ENCODE measurements at places on chromosomes 12 and 14.

DNA sequence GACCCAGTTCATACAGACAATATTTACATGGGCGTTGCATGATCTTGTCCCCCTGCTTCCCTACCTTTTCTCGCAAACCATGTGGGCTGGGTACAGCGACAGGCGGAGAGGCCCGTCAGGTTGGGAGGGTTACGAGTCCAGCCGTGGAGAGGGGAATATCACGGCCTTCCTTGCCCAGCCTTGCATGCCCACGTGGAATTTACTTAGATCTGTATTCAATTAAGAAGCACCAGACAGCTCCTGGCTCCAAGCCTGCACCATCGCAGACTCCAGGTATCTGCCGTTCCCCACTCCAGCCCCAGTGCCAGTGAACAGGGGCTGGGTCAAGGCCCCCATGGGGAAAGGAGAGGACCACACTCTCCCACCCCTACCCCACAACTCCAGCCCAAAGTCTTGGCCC is 29.8 kb downstream of the BCL11B start:
- DNase-seq: no peak

DNA sequence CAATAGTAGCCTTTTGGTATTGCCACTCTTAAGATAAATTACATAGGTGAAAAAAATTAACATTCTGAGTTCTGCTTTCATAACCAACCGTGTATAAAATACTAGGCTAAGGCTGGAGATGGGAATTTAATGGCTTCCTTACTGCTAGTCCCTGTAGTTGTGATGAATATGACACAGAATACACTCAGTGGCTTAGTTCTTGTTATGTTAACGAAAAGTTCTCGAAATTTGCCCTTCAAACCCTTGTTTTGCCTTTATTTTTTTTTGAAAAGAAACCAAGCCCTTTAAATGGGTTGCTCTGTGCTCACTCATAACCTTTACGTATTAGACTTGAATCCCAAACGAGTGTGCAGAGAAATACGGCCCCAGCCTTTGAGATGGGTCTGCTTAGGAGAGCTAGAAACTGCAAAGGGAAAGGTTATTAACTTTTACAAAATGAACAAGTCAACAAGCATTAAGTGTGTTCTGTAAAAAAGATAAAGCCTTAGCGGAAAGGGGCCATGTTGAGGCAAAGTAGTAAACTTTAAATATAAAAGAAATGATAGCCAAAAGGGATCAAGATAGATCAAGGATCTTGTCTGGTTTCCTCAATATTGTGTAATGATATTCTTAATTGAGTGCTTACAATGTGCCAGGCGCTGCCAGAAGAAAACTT is 1.7 kb downstream of the NUDT4 start:
- no peak for DNase-seq

- peak; percentile 15 for DNase-seq
These were observed 61.5 kb upstream of the LRTM2 start for GRCh38 chr12:1758887-1759286.

GRCh38 chr12:109054520-109054919 is 2.1 kb downstream of the USP30 start:
- DNase-seq: no peak

GRCh38 chr14:21090194-21090939 is 8.1 kb downstream of the ZNF219 start:
- no peak for DNase-seq

- DNase-seq: no peak
These were observed 7.5 kb downstream of the UTP20 start for GRCh38 chr12:101287357-101287756.

DNA sequence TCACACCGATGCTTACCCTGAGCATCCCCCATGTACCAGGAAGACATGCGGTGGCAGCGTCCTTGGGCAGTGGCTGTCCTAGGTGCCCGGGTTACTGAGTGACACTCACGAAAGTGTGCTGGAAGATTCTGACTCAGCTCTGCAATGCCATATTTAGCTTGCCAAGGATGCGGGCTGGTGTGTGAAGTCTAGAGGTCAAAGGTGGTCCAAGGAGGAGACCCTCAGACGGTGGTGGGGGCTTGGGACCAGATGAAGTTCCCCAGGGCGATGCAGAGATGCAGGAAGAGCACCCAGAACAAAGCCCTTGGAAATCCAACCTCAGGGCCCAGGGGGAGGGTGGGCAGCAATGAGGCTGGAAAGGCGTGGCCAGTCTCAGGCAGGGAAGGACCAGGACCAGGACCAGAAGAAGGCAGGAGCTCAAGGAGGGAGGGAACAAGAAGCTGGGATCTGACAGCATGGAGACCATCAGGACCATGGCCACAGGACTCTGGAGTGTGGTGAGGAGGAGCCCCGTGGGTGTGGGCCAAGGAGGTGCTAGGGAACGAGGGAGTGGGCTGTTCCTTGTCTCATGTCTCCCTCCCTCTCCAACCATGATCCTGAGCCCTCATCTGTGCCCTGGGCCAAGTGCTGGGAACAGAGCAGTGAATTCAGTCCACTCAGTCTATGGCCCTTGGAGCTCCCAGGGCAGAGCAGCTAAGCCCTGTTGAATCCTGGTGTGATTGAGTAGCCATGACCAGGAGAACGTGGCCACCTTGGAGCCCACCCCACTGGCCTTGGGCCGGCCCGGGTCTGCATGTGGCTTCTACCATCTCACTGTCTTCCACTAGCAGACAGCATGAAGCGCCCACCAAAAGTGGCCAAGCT is 310.1 kb upstream of the DIO3 start:
- DNase-seq: no peak

DNA sequence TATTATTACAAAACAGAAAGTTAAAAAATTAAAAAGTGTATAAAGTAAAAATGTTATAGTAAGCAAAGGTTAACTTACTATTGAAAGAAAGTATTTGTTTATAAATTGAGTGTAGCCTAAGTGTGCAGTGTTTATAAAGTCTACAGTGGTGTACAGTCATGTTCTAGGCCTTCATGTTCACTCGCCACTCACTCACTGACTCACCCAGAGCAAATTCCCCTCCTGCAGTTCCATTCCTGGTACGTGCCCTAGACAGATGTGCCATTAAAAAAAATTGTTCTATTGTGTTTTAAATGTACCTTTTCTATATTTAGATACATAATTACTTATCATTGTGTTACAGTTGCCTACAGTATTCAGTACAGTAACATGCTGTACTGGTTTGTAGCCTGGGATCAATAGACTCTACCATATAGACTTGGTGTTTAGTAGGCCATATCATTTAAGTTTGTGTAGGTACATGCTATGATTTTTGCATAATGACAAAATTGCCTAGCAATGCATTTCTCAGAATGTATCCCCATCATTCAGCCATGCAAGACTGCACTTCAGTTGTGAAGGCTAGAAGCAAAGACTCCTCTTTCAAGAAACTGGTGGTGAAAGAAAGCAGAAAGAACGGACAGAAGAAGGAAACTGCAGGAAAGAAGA is 100.6 kb downstream of the DACT1 start:
- DNase-seq: no peak

GRCh38 chr14:23494223-23494622 is 24.7 kb downstream of the NGDN start:
- DNase-seq: no peak

DNA sequence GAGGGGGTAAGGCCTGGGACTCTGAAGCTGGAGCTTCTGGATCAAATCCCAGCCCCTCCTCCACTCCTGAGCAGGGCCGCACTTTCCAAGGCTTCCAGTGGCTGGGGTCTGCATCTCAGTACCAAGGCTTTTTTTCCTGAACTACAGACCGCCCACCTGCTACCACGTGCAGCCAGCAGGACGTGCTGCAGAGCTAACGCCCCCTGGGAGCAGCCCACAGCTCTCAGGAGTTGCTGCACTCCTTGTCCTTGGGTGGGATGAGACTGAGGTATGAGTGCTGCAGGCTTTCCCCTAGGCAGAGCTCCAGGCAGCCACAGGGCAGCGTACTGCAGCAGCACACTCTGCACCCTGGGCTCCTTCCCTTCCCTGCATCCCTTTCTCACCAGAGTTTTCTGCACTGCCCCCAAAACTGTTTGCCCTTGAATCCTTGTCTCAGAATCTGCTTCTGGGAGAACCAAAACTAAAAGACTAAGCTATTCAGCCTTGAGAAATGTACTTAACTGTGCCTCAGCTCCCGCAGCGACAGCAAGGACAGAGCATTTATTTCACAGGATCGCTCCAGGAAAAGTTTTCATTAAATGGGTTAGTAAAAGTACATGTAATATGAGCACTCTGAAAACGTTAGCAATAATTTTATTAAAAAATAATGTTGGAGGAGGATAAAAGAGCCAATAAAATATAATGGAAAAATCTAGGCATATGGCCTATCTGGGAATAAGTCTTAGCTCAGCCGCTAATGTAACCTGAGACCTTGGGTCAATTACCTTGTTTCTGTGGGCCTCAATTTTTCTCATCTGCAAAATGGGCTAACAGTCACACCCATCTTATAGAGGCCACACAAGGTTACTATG is 25.5 kb downstream of the RBM19 start:
- DNase-seq: no peak

- DNase-seq: no peak
These were observed 120.9 kb upstream of the BCL2L14 start for GRCh38 chr12:11949738-11950411.

- DNase-seq: no peak
These were observed 151.5 kb downstream of the PRKCH start for GRCh38 chr14:61472801-61473376.

DNA sequence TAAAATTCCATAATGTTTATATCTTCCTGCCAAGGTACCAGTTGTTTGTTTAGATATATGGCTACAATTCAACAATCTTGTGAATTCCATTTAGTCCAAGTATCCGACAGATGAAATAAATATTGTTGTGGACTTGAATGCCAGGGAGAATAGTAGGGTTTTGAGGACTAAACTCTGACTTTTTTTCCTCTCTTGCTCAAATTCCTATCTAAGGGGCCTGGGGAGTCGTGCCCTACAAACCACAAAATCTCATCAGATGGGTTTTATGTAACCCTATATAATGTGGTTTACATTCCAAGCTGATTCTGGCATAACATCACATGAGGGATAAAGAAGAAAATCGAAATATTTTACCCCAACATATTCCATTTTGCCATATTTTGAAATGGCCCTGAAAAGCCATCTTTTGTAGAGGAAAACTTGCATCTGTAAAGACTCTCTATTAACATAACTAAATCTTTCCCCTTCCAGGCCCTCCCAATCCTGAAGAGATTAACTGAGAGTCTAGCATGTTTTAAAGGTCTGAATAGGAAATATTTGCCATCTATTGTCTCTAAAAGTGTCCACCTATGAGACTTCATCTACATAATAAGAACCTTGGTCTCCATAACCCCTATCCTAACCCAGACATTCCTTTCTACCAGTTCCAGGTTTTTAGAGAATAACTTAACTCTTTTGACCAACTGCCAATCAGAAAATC is 184.7 kb upstream of the KITLG start:
- DNase-seq: no peak

DNA sequence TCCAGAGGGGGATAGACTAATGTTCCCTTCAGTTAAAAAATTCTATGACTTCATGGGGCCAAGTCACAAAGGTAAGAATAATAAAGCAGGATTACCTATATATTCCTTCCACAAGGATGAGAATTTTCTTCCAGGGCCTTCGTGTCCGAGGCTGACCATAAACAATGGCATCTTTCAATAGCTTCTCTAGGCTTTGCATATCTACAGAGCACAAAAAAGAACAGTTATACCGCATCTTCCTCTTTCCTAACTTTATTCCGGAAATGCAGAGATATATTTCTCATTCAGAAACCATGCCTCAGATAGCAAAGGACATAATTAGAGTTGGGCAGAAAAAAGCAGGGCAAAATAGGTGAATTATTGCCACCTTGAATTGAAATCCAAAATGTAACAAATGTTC is 58.3 kb upstream of the ISM2 start:
- no peak for DNase-seq

GRCh38 chr14:53461858-53462257 is 308.7 kb upstream of the DDHD1 start:
- DNase-seq: no peak

- DNase-seq: no peak
These were observed 61.1 kb upstream of the FLRT2 start for GRCh38 chr14:85468816-85469215.

- DNase-seq: no peak
These were observed 250.2 kb upstream of the OR4E1 start for GRCh38 chr14:21923820-21924219.

DNA sequence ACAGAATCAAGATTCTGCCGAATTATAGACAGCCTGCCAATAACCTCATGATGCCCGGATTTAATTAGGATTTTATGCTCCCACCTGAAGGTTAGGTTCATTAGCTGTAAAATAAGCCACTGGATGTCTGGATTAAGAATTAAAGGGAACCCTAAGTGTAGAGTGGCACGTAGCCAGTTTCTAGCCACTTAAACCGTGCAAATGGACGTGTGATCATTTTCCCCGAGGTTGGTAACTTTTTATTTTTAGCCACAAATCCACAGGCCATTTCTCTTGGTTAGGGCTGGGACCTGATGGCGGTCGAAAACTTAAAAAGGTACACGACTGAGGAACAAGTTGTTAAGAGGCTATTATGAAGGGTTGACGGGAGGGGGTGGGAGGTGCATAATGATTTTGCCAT is 127.3 kb upstream of the TMPO start:
- no peak for DNase-seq

GRCh38 chr12:69821456-69822159 is 3.4 kb upstream of the MYRFL start:
- DNase-seq: no peak

DNA sequence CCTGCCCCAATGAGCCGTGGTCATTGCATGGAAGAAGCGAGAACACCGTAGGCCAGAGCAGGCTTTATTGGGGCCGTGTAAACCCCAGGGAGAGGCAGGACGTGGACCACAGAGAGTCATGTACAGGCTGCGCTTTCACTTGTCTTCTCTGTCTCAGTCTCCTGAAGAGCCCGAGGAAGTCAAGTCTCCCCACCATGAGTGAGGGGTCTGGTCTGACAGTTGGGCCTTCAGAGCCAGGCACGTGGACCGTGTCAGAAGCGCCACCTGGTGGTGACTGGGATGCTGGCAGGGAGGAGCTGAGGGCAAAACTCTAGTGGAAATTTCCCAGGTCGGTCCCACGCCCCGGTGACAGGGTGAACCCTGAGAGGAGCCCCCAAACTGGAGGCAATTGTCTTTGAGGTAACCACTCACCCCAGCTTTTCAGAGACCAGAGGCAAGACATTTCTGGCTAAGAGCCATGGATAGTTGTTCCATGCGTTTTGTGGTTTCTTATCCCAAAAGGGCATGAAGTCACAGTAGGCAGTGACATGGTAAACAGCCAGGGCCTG is 17.4 kb downstream of the RPS6KL1 start:
- peak; percentile 48 for DNase-seq

GRCh38 chr12:116539905-116540482 is 19.2 kb upstream of the MAP1LC3B2 start:
- DNase-seq: no peak

DNA sequence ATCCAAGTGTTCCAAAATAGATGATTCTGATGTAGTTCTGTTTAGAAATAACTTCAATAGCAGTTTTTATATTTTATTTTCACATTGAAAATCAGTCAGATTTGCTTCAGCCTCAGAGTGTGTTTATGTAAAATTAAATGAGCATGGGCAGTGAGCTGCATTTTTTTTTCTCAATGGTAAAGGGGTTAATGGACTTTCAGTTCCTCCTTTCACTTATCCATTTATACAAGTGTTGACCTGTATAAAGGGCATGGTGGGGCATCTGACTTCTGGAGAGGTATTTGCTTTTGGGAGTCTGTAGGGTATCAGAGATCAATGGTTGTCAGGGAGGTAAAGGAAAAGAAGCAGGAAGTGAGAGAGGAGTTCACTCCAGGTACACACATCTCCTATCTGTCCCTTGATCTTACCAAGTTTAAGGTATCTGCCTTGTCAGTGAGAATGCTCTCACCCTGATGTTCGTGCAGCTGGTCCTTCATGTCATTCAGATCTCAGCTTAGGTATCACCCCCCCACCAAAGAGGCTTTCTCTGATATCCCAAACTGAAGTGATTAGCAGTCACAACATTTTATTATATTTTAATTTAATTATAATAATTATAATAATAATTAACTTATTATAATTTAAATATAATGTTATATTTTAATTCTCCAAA is 181.6 kb upstream of the LMNTD1 start:
- DNase-seq: no peak

Measured in caudate nucleus (tissue), 63 donors.